Endodermal cell (in vitro differentiated cells): ENCODE measurements at places on chromosomes 6 and 20. TPM values are rescaled to one million over a fixed set of nuclear protein-coding genes. Genes with fewer than 3 reads are reported as not detected.

The RBL1 gene
- 10.5 and 11.4 TPM in 2 replicates for total RNA-seq

The MTFR2 gene
- total RNA-seq: 2.2 to 6.8 TPM (median 6.3 TPM) in 3 replicates

The SRMS gene
- total RNA-seq: 0.23 TPM in 1 of 3 replicates, not detected in the others

The BPIFB2 gene
- total RNA-seq: not detected in 3 replicates

The C4A gene
- total RNA-seq: 3.6 to 4.6 TPM (median 4.5 TPM) in 3 replicates

The SOX18 gene
- total RNA-seq: 1.8 to 6.5 TPM (median 2.3 TPM) in 3 replicates

The PBOV1 gene
- not detected in 3 replicates for total RNA-seq

The L3MBTL3 gene
- total RNA-seq: 36.9 and 39.7 TPM in 2 replicates

The ECT2L gene
- not detected in 2 replicates for total RNA-seq

The EDN1 gene
- total RNA-seq: 0.36 and 0.46 TPM in 2 replicates

The CCN6 gene
- total RNA-seq: not detected in 3 replicates

GRCh38 chr20:8265588-8265987 is 133.5 kb downstream of the PLCB1 start:
- DNase-seq: no peak

DNA sequence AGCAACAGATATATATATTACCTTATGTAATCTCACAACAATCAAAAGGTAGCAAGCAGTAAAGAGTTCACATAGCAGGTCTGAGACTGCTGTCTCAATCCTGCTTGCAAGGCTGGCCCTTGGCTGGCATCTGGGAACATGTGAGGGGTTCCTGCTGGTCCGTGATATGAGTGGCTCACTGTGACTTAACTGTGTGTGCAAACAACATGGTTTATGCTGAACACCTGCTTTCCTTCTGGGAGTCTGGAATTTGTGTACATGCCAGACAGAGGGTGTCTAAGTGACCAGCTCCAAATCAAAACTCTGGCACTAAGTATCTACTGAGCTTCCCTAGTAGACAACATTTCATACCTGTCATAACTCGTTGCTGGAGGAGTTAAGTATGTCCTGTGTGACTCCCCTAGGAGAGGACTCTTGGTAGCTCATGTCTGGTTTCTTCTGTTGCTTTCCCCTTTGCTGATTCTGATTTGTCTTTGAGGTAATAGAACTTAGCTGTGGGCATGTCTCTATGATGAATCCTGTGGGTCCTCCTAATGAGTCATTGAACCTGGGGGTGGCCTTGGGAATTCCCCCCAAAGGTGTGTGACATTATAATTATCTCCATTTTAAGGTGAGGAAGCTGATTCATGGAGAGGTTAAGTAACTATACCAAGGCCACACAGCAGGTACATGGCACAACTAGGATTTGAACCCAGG is 131.6 kb upstream of the NEDD9 start:
- peak; percentile 24 for DNase-seq

GRCh38 chr6:43916924-43917877 is 147.2 kb downstream of the VEGFA start:
- DNase-seq: no peak

DNA sequence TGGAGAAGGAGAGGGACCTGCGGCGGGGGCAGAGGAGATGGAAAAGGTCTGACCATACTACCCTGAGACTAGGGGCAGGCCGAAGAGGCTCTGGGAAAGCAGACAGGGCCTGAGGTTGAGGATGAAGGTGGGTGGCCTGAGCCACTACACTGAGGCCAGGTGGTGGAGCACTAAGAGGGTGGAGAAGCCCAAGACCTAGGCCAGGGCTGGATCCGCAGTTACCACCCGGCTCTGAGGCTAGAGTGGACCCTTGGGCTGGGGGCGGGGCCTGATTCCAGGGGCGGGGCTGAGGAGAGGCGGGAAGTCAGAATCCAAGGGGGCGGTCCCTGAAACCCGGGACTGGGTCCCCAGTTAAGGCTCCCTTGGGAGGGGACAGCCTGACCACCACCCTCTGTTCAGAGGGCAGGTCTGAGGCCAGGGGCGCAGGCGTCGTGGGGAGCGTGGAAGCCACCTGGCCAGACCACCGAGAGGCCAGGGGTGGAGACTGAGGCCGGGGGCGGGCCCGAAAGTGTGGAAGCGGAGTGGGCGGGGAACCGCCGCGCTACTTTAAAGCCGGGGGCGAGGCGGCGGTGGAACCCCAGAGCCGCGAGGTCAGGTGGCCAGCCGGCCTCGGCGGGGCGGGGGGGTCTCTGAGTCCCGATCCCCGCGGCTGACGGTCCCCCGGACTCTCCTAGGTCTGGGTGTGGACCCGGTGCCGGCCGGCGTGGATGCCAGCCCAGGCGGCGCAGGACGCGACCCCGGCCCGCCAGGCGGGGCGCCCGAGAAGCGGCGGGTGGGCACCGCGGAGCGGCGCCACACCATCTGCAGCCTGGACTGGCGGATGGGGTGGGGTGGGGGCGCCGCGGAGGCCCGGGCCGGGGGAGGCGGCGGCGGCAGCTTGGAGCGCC is 8.3 kb downstream of the CCM2L start:
- peak; percentile 99 for DNase-seq

GRCh38 chr6:55651015-55651414 is 72.0 kb upstream of the HMGCLL1 start:
- no peak for DNase-seq

GRCh38 chr6:24606200-24606930 is 39.6 kb downstream of the KIAA0319 start:
- DNase-seq: no peak

DNA sequence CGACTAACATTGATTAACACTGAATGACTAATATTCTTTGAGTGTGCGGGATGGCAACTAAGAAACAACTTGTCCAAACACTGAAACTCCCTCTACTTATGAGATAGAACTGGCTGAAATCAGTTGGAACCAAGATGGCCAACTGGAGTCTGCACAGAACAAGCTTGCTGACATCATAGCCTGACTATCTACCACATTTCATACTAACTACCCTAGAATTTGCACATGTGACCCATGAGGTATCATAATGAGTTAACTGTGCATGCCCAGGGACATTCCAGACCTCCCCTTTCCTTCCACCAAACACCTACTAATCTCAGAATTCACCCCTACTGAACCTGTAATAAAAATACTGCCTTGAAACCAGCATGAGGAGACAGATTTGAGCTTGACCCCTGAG is 43.2 kb downstream of the PHIP start:
- DNase-seq: no peak

DNA sequence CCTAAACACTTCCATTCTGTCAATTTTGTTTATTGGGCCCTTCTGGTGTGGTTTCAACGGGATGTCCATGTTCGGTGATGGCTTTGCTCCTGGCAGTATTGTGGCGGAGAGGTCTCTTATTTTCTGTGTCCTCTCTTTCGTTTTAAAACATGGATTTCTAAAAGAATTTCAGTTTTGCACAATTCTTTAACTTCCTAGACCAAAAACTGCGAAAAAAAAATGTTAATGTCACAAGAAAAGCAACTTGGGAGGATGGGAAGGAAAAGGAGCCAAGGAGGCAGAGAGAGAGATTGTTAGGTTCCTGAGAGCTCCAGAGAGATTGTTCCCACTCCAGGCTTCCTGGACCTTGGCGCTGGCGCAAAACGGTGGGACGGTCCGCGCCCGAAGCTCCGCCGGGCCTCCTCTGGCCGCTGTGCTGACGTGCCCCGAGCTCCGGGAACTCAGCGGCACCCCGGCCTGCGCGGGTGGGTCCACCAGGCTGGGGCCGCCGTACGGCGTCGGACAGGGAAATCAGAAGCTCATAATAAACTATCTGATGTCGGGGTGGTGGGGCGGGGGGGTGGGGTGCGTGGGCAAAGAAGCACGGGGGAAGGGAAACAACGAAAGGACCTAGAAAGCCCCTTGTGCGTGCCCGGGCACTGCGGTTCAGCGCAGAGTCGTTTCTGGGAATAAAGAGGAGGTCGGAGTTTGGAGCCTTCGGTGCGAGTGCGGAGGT is 951 bp upstream of the OLIG3 start:
- DNase-seq: peak; percentile 77

DNA sequence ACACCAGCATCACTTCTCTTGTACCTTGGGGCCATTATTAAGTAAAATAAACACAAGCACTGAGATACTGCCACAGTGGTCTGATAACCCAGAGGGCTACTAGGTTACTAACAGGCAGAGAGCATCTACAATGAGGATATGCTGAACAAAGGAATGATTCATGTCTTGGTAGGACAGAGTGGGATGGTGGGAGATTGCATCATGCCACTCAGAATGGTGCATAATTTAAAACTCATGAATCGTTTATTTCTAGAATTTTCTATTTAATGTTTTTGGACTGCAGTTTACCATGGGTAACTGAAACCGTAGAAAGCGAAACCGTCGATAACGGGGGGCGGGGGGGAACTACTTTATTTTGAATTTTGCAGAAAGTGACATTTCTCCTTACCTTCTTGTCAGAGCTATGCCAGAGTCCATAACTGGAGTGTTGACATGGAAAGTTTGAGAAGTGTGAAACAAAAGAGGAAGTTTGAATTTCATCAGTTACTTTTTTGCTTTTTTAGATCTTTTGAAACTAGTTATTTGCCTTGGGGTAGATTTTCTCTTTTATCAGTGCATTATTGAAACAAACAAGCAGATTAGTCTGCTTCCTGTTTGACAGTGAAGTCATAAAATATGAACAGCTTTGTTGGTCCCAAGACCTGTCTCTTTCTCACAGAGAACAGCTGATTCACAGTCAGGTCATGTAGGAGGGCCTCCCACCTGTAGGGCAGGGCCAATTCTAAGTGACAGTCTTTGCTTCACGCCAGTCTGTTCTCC is 124.9 kb downstream of the KLHL32 start:
- DNase-seq: no peak

GRCh38 chr6:18151801-18152200 is 3.1 kb downstream of the TPMT start:
- DNase-seq: no peak

- peak; percentile 40 for DNase-seq
Measured at GRCh38 chr20:36312724-36313441, 6.7 kb downstream of the DLGAP4 start.

DNA sequence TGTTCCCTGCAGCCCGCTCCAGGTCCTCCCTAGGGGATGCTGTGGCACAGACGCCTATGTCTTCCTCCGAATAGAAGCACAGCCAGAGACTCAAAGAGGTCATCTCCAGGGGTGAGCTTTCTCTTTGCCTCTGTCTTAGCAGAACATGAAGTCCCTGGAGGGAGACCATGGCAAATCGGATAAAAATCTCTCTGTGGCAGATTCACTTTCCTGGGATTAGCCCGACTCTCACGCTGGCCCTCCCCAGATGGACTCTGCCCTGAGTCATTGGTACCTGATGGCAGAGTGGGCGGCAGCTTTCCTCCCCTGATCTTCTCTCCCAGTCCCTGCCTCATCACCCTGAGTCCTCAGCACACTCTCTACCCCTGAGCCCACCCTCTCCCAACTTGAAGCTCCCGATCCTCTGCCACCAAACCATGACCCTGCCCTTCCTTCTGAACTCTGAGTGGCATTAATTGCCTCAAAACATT is 58.0 kb upstream of the CCDC167 start:
- DNase-seq: no peak

GRCh38 chr6:133621751-133622150 is 267.2 kb upstream of the TCF21 start:
- no peak for DNase-seq

- DNase-seq: no peak
Measured at GRCh38 chr6:76771059-76771634, 692.1 kb downstream of the HTR1B start.

GRCh38 chr6:33704215-33705066 is 7.1 kb downstream of the UQCC2 start:
- no peak for DNase-seq

DNA sequence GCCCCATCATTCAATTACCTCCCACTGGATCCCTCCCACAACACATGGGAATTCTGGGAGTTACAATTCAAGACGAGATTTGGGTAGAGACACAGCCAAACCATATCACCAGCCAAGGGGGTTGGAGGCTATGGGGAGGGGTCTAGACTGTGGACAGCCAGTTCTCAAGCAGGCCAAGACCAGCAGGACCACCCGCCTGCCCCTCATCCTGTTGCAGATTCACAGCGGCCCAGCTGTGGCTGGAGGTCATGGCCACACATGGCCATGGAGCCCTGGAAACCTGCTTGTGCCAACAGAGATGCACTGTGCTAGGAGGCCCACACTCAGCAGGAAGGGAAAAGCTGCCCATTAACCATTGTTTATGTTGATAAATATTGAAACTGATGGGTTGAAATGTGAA is 240.5 kb downstream of the TTLL2 start:
- DNase-seq: no peak

DNA sequence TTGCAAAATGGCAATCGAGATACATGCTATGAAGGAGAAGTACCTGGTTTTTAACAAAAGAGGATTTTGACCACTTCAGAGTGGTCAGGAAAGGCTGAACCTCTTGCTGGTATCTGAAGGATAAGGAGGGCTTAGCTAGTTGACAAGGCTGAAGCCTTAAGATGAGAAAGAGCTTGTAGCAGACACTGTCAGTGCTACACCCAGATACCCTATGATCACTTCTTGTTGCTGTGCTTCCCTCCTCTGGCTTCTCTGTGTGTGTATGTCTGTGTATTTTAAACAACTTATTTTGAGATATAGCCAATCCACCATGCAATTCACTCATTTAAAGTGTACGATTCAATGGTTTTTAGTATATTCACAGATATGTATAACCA is 38.9 kb upstream of the TGM2 start:
- DNase-seq: no peak

DNA sequence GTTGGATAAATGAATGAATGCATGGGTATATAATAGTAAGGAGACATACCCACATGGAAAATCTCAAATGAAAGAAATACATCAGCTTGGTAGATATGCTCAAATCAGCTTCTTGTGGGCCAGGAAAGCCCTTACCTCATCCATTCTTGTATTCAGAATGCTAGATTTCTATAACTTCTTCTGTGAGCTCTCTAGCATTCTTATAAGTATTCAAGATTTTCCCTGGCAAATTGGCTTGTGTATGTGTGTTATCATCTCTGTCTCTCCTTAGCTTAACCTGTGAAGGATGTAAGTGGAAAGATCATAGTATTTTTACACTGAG is 100.8 kb downstream of the OR2B2 start:
- DNase-seq: no peak

DNA sequence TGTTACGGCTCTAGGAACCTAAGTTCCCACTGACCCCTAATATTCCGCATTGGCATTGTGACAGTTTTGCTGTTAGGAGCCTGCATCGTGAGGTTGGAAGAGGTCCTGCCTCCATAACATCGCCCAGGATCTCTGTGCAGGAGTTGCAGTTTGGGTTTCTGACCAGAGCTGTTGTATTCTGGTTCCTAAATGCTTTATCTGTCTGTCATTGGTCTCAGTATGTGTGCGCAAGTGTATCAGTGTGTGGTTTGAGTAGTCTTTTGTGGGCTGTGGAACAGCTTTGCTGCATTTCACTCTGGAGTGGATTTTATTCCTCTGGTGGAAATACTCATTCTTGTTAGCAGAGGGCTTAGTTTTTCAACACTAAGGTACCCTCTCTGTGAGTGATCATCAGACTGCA is 95.6 kb downstream of the CDYL start:
- no peak for DNase-seq
